ENCODE measurements at places on chromosomes 11 and 22. TPM values are rescaled to one million over a fixed set of nuclear protein-coding genes. Genes with fewer than 3 reads are reported as not detected.

NXPE4 gene
- total RNA-seq, result not detected

DGCR6 gene
- 1.7 TPM for total RNA-seq

SCO2 gene
- 3.9 TPM for total RNA-seq

SYNGR1 gene
- 10.5 TPM for total RNA-seq

WBP2NL gene
- total RNA-seq, result 0.06 TPM

RASL10A gene
- total RNA-seq, result 0.22 TPM

OR2AT4 gene
- not detected for total RNA-seq

ST3GAL4 gene
- 32.1 TPM for total RNA-seq

OR8A1 gene
- not detected for total RNA-seq

NFAM1 gene
- total RNA-seq, result not detected

CCDC188 gene
- total RNA-seq, result not detected

PHF21B gene
- 0.81 TPM for total RNA-seq

SLC5A4 gene
- not detected for total RNA-seq

HEPN1 gene
- not detected for total RNA-seq

LRRC4C gene
- not detected for total RNA-seq

TH gene
- total RNA-seq, result 0.06 TPM

APOL5 gene
- not detected for total RNA-seq

ART1 gene
- 0.10 TPM for total RNA-seq

STIP1 gene
- total RNA-seq, result 213 TPM

F2 gene
- 3.1 TPM for total RNA-seq

GUCY1A2 gene
- total RNA-seq, result 0.08 TPM

SLC35F2 gene
- 50.4 TPM for total RNA-seq

CDC42EP2 gene
- total RNA-seq, result 19.2 TPM

CCDC87 gene
- 0.52 TPM for total RNA-seq

JAM3 gene
- total RNA-seq, result 4.0 TPM
